ENCODE measurements at places on chromosomes 5 and 9.

GRCh38 chr9:86763791-86764190 is 183.5 kb downstream of the GAS1 start:
- no peak for DNase-seq

- DNase-seq, result no peak
These were observed 25.3 kb upstream of the EFNA5 start for GRCh38 chr5:107696080-107696479.

- DNase-seq, result no peak
These were observed 39.5 kb downstream of the PRRT1B start for GRCh38 chr9:131584858-131585257.

- DNase-seq, result no peak
These were observed 5.8 kb upstream of the SNAPC3 start for GRCh38 chr9:15416880-15417279.

DNA sequence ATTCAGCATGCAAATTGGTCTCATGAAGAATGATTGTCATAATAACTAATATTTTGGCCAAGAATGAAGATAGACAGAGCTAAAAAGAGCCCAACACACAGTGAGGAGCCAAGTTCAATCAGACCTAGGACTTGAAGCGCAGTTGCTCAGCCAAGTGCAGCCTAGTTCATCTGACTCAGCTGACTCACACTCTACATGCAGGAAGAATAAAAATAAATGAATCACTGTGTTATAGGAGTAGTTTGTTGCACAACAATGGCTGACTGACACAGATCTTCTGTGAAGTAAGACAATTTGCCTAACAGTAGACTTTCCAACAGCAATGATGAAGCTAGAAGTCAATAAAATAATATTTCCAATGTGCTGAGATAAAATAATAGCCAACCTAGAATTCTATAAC is 261.5 kb downstream of the CEMIP2 start:
- no peak for DNase-seq

- DNase-seq, result no peak
These were observed 3.4 kb upstream of the CEP72 start for GRCh38 chr5:608429-609370.

DNA sequence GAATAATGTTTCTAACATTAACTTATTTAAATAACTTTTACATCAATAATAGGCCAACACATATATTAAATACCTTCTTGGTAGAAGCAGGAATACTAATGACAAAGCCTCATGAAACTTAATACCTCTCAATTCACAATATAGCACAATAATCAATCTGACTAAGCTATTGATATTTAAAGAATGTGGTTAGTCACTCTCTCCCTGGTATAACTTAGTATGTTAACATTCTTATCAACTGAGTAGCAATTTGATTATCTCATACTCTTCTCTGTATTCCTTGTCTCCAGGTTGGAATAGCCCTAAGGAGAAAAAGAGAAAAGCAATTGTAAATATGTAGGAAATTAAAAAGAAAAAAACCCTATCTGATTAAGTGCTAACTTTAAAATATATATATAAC is 4.9 kb upstream of the PGGT1B start:
- no peak for DNase-seq

DNA sequence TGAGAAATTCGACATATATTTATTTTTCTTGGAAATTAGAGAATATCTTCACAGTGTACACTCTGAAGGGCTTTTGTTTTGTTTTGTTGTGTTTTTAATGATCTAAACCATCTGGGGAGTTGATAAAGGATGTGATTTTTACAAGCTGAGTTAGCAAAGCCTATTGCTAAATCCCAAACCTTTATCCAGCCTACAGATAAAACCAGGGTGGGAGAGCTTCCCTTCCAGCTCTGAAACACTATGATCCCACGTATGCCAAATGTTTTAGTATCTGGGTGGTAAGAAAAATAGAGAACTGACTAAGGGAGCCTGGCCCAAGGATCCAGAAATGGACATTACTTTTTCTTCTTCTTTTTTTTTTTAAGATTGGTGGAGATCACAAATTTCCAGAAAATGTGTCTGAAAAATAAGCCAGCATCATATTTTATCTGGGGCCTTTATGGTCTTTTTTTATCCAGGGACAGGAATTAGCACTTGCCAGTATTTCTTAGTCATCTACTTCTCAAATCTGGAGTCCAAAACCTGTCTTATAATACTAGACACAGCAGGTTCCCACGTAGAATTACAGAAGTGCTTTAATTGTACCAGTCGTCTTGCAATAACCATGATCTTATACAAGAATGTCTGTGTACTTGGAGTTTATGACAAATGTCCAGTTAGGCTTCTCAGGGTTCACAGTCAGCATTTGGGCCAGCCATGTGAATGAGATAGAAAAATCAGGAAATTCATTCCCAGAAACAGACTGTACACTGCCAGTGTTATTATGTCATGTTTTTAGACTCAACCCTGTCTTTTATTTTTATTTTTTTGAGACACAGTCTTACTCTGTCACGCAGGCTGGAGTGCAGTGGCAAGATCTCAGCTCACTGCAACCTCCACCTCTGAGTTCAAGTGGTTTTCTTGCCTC is 290.8 kb upstream of the MPDZ start:
- no peak for DNase-seq

GRCh38 chr5:96641368-96642280 is 20.6 kb upstream of the CAST start:
- DNase-seq, result no peak

DNA sequence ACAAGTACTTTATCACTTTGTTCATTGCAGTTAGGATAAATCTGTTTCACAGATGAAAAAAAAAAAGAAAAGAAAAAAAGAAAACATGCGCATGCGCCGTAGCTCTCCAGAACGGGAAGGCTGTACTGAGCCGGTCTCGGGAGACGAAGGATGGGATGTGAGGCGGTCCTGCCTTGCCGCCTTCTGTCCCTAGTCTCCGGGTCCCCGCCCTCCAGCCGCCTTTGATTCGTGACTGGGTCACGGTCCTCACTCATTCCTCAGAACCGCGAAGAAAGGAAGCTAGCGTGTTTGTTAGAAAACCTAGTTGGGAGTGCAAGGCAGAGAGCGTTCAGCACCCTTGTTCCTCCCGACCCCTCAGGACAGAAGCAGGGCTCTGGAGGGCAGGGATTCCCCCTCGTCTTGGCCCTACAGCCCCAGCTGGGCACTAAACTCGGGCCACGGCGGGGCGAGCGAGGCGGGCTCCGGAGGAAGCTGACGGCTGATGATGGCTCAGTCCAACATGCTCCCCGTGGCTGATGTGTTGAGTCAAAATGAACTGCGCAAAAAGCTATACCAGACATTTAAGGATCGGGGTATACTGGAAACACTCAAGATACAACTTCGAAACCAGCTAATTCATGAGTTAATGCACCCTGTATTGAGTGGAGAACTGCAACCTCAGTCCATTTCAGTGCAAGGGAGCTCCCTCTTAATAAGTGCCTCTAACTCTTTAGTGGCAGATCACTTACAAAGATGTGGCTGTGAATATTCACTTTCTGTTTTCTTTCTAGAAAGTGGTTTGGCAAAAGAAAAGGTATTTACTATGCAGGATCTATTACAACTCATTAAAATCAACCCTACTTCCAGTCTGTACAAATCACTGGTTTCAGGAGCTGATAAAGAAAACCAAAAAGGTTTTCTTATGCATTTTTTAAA is 40.0 kb downstream of the CPLANE1 start:
- no peak for DNase-seq

GRCh38 chr9:100088202-100088601 is 10.6 kb downstream of the ERP44 start:
- DNase-seq, result no peak

DNA sequence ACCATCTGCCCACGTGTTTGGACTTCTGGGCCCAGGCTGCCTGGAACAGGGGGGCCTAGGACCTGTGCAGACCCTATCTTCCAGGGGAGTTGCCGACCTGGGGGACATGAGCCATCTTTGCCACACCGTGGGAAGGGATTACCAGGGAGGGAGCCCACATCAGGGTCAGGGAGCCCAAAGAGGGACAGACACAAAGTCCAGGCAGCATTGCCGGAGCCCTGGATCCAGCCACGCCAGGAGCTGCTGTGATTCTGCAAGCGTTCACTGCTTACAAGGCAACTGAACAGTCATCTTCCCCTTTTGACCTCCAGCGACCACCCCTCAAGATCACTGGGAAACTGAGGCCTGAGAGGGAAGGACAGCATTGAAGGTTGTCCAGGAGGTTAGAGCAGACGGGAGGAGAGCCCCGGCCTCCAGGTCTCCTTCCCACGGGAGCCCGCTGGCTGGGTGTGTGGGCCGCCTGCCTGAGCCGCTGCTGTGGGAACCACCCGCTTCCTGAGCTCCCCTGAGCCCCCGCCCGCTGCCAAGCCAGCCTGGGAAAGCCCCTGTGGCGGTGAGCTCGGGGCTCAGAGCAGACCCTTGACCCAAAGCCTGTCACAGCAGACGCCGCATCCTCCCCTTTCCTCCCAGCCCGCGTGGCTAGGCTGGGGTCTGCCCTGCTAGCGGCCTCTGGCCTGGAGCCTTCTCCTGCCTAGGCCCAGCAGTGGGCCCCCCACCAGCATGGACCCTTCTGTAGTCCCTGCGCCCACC is 17.1 kb upstream of the NOTCH1 start:
- no peak for DNase-seq

- no peak for DNase-seq
These were observed 173.9 kb downstream of the FSTL4 start for GRCh38 chr5:133438487-133438886.

DNA sequence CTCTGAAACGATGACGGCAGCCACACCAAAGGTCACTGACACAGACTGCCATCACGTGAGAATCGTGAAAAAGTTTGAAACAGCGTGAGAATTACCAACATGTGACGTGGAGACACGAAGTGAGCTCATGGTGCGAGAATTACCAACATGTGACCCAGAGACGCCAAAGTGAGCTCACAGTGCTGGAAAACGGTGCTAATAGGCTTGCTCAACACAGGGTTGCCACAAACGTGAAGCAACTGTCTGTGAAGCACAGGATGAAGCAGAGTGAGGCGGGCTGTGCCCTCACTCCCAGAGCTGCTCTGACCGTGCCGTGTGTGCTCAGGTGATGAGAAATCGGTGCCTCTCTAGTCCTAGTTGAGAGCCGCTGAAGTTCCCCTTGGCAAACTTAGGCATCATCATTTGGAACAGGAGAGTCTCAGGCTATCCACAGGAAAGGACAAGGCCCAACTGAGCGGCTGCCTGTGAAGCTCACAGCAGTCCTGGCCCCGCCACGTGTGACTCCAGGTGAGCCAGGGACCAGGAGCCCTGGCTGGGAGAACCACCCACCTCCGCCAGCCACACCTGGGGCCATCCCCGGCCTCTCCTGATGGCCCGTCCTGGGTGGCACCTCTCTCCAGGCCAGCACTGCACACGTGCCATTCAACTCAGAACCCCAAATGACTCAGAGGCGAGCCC is 29.8 kb upstream of the SLC6A3 start:
- no peak for DNase-seq

DNA sequence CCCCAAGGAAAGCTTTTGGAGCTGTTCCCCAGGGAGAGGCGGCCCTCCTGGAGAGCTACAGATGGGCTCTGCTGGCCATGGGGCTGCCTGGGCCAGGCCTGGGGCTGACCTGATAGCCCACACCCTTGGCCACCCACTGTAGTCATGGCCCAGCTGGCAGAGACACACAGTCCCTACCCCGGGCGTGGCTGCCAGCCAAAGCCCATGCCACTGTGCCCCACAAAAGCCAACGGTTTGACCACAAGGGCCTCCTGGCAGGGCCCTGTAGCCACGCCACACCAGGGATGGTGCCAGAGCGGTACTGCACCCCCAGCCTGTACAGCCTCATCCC is 15.2 kb downstream of the NACC2 start:
- DNase-seq, result peak; percentile 39

GRCh38 chr5:120604884-120605283 is 140.8 kb downstream of the PRR16 start:
- DNase-seq, result no peak

DNA sequence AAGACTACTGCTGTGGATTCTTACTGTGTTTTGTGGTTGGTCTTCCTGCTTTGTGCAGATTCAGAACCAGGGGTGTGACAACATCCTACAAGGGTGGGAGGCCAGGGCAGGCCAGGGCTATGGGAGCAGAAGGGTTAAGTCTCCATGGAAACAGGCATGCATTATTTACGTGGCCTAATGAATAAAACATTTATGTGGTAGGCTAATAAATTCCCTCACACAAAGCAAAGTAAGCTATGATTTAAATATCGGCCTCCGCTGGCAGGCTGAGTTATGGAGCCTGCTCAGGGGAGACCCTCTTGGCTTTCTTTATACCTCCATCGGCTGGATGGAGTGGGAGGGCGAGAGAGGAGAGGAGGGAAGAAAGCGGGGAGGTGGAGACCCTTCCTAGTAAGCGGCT is 230.3 kb upstream of the MVB12B start:
- DNase-seq, result no peak

- DNase-seq, result no peak
These were observed 24.7 kb upstream of the TMEM250 start for GRCh38 chr9:136143215-136144001.

GRCh38 chr5:142941245-142941644 is 171.1 kb downstream of the ARHGAP26 start:
- no peak for DNase-seq

GRCh38 chr5:8676695-8677094 is 807.7 kb downstream of the MTRR start:
- no peak for DNase-seq

DNA sequence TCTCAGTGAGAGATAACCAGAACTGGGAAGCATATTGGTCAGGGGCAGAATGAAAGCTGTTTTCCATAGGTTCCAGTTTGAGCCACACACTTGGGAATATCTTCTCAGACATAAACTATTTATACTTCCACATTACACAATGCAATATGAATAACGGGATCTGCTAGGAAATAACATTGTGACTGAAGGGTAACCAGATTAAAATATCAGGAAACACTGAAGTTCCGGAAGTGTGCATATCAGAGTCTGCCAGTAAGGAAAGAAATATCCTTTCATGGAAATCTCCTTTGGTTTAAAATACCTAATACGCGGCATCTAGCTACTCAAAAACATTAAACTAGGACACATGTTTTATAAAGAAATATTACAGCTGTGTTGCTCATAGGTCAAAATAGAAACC is 56.3 kb downstream of the ST8SIA4 start:
- DNase-seq, result no peak

GRCh38 chr5:58871648-58872242 is 288.9 kb downstream of the RAB3C start:
- DNase-seq, result no peak

DNA sequence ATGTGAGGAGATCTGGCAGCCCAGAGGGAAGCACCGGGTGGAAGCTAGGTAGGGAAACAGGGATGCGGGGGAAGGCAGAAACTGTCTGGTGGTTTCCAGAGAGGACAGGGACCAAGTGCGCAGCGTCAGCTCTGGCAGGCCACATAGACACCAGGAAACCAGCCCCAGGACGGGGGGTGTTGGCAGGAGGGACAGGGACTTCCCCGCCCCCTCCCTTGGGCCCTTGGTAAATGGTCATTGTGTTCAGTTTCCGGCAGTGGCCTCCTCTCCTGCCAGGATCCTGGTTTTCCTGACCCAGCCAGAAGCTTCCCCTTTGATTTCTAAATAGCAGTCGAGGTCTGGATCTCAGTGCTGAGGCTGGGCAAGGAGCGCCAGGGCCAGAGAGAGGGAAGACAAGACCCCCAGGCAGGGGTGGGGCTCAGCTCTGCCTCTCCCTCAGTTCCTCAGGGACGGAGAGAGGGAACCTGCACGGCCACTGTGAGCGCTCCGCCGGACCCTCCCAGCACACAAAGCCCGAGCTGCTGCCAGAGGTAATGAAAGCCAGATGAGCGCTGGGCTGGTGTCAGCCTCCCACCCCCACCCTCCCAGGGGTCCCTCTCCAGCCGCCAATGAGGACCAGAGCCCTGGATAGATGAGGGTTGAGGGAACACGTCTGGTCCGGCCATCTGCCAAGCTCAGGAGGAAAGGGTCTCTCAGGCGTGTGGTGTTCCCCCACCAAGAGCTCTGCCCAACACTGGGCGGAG is 1.8 kb downstream of the RALGDS start:
- peak; percentile 55 for DNase-seq

GRCh38 chr5:58099257-58099656 is 360.6 kb downstream of the PLK2 start:
- DNase-seq, result no peak

All from caudate nucleus (tissue), 63 donors.